ENCODE measurements at places on chromosomes 6 and 20.

DNA sequence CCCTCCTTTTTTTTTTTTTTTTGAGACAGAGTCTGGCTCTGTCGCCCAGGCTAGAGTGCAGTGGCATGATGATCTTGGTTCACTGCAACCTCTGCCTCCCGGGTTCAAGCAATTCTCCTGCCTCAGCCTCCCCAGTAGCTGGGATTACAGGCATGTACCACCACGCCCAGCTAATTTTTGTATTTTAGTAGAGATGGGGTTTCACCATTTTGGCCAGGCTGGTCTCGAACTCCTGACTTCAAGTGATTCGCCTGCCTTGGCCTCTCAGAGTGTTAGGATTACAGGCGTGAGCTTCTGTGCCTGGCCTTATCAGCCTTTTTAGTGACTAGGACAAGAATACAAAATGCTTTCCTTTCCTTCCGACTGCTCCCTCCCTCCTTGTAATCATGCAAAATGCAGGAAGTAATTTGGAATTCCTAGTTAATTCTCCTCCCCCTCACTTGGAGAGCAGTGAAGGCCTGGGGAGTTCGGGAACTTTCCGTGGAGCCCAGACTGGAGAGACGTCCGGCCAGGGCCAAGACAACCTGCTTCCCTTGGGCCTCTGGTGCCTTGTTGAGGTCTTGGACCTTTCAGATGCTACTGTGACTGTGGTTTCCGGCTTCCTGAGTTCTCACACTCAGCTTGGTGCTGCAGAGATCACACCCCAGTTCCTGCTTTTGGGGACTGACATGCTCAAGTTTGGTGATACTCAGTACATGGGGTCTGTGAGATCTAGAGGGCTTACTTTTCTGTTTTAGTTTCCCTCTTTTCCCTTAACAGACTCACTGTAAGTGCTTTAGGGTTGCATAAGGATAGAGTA, 3.9 kb upstream of the PHF20 start:
- DNase-seq, result no peak

DNA sequence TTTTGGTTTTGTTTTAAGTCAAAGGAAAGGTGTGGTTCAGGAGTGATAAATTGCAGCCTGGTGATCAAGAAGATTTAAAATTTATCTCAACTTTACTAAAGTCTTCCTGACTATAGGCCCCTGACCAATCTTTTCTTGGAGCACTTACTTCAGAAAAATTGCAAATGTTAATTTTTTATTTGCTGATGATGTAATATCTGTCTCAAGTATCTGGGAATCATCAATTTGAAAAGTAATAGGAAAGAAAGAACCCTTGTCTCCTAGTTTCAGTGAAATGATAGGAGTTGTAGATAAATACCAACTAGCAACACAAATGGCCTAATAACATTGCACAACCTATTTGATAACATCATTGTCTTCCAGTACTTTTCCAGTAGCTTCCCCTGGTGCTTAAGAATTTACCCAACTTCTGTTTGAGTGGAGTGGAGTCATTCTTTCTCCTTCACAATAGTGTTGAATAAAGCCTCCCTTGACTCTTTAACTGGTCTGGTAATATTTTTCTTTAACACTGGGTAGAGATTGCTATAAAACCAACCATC, 648.3 kb upstream of the ADGRB3 start:
- DNase-seq, result no peak

DNA sequence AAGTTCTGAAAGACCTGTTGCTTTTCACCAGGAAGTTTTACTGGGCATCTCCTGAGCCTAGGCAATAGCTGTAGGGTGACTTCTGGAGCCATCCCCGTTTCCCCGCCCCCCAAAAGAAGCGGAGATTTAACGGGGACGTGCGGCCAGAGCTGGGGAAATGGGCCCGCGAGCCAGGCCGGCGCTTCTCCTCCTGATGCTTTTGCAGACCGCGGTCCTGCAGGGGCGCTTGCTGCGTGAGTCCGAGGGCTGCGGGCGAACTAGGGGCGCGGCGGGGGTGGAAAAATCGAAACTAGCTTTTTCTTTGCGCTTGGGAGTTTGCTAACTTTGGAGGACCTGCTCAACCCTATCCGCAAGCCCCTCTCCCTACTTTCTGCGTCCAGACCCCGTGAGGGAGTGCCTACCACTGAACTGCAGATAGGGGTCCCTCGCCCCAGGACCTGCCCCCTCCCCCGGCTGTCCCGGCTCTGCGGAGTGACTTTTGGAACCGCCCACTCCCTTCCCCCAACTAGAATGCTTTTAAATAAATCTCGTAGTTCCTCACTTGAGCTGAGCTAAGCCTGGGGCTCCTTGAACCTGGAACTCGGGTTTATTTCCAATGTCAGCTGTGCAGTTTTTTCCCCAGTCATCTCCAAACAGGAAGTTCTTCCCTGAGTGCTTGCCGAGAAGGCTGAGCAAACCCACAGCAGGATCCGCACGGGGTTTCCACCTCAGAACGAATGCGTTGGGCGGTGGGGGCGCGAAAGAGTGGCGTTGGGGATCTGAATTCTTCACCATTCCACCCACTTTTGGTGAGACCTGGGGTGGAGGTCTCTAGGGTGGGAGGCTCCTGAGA, at the start of gene HFE:
TSS of gene HFE (plus strand) at position 146 of the 832 bp plus-strand sequence. CDS start at position 158, 12 bp downstream.
- no peak for DNase-seq

DNA sequence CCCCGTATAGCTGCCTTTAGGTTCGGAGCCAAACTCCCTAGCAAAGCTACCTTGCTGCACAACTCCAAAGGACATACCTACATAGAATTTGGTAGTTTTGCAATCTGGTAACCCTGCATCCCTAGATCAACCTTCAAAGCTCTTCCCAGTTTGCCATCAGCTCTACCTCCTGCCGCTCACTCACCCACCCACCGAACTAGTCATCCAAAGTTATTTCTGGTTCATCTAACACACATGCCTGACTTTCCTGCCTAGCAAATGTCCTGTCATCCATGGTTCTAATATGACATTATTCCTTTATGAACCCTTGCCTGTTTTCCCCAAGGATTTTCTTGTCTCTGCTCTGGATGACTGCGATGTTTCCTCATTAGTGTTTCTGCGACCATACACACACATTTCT, 21.6 kb downstream of the SPAG4 start:
- DNase-seq, result no peak

DNA sequence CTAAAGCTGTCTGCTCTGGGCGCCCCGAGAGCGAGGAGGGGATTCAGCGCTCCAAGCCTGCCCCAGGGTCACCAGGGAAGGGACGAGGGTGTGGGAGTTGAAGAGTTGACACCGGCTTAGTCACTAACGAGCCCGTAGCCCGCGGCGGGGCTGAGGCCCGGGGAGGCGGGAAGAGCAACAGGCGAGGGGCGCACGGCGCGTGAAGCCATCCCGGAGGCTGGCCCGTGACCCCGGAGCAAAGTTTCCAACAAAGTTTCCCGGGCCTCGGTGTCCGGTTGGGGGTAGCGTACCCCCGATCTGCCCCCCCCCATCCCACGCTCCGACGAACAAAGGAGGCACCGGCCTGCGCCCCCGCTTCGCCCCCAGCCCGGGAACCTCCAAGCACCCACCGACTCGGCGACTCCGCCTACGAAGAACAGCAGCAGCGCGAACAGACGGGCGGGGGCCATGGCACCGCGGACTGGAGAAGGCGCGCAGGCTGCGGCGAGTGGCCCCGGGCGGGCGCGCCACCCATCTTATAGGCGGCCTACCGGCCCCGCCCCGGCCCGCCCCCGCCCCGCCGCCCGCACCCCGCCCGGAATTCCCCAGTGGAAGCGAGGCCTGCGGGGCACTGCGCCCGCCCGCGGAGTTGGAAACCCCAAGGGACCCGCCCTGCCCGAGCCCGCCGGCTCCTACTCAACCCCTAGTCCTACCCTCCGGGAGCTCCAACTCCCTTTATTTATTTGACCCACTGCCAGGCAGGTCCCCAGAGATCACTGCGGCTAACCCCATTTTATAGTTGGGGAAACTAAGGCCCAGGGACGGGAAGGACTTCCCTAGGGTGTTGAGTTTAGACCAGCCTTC, at the start of gene SDC4:
TSS of gene SDC4 (minus strand) at position 489 of the 843 bp plus-strand sequence. CDS start at position 449, 40 bp downstream.
- no peak for DNase-seq

- DNase-seq, result no peak
These were observed 577.7 kb downstream of the HAO1 start for GRCh38 chr20:7362601-7363000.

DNA sequence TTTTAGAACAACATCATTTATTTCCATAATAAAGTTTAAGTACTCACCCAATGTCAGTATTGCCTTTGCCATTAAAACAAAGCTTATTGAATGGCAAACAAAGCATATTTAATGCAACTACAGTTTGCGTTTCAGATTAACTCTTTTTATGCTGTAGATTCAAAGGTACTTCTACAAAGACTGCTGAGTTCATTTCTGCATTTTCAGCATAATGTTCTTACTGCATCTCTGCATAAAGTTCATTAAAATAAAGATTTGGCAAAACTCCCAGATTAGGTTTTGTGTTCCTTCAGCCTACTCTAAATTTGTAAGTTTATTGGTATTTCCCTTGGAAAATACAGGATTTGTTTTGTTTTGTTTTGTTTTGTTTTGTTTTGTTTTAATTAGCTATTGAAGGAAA, 359.4 kb downstream of the ADGRB3 start:
- no peak for DNase-seq

DNA sequence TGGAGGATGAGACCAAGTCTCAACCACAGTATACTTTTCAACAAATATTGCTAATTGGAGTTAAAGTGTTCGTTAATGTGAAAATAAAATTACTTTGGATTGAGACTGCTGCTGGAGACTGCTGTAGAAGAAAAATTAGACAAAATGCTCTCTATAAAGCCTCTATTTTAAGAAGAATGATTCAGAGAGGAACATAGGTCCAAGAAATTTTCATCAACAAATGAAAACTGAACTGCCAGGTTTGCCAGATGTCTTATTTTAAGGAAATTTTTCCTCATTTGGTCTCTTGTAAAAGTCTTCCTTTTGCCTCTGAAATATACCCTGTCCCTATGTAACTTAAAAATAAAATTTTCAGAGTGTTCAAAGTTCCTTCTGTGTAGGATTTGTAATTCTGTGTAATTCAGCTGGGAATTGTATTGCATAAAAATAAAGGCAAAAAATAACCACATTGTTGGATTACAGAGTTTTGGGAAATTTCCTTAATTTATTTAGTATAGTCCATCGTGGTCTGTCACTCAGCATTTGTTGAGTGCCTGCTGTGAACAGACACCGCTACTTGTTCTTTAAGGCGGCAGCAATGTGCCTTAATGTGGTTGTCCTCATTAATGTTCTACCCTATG, 27.4 kb downstream of the ANKS1A start:
- no peak for DNase-seq

- no peak for DNase-seq
These were observed 199.9 kb upstream of the PRDM1 start for GRCh38 chr6:105886066-105886813.

DNA sequence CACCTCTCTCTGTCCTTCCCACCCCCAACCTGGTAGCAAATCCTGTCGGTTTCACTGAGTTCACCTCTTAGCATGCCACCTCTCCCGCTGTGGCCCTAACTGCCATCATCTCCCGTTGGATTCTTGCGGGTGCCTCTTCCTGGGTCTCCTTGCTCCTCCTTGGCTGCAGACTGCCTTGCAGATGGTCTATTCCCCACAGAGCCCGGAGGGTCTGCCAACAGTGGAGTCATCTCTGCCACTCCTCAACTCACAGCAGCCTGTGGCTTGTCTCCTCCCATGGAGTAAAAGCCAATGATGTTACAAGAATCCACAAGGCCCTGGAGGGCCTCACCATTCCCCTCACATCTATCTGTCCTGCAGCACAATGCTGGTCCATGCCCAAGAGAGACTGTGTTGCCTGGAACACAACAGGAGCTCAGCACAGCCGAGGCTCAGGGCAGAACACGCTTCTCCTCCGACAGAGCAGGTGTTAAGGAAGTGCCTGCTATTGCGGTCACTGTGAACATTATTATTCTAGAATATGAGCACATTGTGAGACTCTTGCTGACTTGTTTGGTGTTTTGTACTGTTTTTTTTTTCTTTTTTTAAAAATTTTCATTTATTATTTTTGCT, 241.8 kb upstream of the SULF2 start:
- no peak for DNase-seq

GRCh38 chr6:160305926-160306713, 42.1 kb upstream of the SLC22A3 start:
- DNase-seq, result no peak

DNA sequence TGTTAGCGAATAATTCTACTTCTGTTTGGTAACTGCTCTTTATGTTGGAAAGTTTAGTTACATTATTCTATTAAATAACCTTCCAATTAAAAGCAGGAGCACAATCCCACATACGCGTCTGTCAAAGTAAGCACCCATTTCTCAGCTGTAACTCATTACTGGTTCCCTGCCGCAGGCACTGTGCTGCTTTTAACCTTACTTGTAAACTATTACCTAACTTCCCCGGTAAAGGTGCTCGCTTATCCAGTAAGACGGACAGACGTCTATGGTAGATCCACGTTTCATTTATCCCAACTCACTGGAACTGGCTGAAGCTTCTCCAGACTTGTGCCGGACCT, 529 bp upstream of the ENPP4 start:
- DNase-seq, result no peak

Data from neuronal stem cell (in vitro differentiated cells).